PC-9 (cell line): ENCODE measurements at places on chromosomes 16 and 17. TPM values are rescaled to one million over a fixed set of nuclear protein-coding genes. Genes with fewer than 3 reads are reported as not detected.

DNA sequence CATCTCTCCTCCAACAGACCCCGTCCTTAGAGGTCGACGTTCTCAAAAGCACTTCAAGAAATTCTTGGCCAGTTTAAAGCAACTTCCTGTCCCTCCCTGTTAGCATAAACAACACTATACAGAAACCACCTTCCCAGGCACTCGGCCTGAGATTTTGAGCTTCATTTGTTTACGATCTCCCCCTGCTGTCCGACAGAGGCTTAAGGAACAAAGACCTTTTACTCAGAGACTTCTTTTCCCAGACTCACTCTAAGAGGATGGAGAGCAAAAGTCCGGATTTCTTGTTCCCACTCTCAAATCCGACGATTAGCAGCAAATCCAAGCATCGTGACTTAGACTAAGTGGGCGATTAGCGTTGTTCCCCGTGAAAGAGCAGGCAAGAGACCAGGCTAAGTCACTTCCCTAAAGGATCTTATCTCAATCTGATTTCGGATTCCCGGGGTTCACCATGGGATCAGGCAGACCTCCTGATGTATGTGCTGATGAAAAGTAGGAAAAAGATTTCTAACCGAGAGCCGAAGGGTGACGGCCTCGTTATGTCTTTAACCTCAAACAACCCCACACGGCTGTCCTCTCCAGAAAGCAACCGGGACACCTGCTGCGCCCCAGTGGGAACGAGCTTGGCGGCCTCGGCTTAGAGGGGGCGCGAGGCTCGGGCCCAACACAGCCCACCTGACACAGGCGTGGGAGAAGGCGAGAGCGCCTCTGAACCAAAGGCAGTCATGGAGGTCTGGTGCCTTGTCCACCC is 598 bp downstream of the INPP5K start:
- peak; percentile 72 for DNase-seq

The CACNG3 gene
- total RNA-seq, result not detected in 2 replicates

DNA sequence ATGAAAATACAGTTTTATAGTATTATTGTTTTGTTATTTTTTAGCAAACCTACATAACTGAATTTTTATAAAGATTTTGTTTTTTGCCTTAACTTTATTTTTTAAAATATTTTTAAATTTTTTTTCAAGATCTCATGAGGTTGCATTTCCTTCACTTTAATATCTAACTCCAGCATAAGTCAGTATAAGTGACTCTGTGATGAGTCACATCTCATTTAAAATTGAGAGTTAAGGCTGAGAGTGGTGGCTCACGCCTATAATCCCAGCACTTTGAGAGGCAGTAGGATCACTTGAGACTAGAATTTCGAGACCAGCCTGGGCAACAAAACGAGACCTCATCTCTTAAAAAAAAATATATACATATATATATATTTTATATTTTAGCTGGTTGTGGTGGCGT is 44.0 kb downstream of the NLK start:
- no peak for DNase-seq

GRCh38 chr17:63487014-63487339 is 10.1 kb downstream of the ACE start:
- DNase-seq, result no peak

- DNase-seq, result no peak
Measured at GRCh38 chr16:89485701-89486246, 4.6 kb downstream of the ANKRD11 start.

DNA sequence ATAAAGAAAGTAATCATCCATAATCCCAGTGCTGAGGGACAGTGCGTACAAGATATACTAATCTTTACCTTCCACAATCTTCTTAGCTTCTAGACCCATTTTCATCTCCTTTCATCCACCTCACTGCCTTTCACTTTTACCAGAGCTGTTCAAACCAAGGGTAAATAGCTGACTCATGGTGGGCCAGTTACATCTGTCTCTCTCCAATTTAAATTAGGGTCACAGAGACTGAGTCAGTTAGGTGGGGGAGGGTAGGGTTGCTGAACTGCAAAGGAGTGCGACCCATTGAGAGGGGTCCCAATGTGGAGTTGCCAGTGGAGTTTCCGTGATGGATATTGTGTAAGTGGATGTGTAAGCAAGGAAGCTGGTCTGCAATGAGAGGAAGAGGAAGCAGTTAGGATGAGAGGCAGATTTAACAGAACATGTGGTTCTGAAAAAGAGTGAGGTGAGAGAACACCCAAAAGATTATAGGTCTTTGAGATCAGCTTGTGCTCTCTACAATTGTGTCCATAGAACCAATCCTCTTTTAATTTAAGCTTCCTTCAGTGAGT is 83.5 kb downstream of the GP2 start:
- no peak for DNase-seq

The TSPOAP1 gene
- total RNA-seq, result 0.15 and 0.18 TPM in 2 replicates

- no peak for DNase-seq
Measured at GRCh38 chr16:46720619-46721018, 27.5 kb downstream of the MYLK3 start.

DNA sequence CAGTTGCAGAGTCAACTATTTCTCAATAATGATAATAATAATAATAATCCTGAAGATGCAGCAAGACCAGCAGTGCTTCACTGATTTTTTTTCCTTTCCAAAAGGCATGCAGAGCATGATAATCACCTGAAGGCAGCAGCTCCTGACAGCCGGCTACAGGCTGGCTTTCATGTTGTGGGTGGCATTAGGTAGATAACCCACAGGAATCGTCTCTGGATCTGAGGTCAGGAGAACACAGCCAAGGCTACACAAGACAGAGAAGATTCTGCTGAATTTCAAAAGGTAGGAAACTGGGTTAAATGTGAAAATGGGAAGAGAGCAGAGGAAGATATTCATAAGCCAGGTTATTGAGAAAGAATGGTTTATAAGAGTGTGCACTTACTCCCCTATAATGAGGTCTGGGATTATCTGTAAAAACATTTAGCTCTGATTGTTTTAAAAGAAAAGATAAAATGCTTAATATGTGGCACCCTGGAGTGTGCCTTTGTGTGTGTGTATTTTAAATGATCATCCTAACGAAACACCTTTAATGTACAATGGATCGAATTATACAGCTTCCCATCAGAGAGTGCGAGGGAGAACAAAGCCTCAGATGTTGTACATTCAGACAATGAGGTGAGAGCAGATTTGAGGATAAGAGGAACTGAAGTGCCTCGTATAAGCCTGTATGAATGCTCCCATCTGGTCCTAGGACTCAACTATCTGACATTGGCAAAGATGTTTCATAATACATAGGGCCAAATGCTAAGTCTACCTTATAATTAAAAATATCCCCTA is 273.1 kb downstream of the PHKB start:
- DNase-seq, result no peak

DNA sequence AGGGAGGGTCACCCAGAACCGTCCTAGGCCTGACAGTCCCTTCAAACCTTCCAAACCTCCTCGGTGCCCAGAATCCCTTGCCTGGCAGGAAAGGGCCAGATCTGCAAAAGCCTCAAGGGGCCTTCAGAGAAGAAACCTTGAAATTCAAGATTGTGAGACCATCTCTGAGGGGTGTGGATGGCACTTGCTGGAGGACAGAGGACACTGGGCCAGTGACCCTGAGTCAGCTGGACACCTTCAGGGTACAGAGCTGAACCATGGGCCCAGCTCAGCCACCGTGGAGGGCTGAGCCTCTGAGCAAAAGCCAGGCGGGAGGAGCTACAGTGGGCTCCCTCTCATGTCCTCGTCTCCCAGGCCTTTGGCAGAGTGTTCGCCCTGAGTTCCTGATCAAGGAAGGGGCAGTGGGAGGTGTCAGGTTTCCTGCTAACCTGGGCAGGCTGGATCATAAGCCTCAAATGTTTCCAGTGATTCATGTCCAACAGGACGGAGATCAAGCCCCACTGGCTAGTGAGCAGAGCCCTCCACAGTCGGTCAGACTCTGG is 3.0 kb downstream of the PDILT start:
- DNase-seq, result no peak

DNA sequence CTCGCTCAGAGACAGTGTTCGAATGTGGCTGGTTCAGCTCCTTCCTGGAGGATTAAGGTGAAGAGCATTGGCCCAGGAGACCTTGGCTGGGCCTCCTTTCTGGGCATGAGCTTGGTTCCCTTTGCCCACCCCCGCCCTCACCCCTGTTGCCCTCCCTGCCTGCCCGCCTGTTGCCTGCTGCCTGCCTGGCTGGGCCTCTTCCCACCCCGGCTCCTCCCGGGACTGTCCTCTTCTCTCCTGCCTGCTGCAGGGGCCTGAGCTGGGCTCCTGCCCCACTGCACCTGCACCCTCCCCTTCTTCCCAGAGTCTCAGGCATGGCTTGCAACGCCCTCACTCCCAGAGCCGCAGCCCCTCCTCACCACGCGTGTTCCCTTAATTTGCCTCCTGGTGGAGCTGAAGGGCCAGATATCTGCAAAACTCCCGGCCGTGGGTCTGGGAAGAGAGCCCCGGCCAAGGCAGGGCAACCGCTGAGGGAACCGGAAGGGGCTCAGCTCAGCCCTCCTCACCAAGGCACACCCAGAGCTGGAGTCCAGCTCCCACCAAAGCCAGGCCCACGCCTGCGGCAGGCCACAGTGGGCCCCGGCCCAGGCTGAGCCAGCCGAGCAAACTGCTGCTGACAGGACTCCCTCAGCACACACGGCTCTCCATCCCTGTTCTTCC is 31.2 kb downstream of the MNT start:
- DNase-seq, result no peak

DNA sequence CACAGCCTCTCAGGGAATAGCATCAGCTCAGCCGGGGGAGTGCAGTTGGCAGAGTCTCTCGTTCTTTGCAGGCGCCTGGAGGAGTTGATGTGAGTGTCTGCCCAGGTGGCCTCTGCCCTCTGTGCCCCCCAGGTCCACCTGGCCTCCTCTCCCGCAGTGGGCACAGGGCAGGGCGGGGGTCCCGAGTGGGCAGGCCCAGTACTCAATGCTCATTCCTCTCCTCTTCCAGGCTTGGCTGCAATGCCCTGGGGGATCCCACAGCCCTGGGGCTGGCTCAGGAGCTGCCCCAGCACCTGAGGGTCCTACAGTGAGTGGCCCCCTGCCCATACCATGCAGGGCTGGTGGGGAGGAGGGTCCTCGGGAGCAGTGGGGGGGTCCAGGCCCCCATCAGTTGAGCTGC is 14.7 kb upstream of the CPNE2 start:
- DNase-seq, result no peak

The ABCA9 gene
- not detected in 2 replicates for total RNA-seq

The HAGHL gene
- 31.0 and 57.6 TPM in 2 replicates for total RNA-seq

GRCh38 chr17:72457712-72458111 is 336.9 kb downstream of the SOX9 start:
- peak; percentile 19 for DNase-seq

DNA sequence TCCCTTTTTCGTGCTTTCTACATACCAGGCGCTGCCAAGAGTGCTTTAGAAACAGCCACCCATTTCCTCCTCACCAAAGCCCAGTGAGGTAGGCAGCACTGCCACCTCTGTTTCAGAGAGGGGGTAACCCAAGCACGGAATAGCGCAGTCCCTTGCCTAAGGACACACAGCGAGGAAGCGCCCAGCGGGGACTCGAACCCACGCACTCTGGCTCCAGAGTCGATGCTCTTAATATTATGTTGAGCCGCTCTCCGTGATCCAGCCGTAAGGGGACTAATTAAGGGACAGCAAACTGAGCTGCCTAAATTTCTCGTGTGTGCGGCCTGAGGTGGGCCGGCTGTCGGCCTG is 497 bp downstream of the CES1 start:
- DNase-seq, result no peak

DNA sequence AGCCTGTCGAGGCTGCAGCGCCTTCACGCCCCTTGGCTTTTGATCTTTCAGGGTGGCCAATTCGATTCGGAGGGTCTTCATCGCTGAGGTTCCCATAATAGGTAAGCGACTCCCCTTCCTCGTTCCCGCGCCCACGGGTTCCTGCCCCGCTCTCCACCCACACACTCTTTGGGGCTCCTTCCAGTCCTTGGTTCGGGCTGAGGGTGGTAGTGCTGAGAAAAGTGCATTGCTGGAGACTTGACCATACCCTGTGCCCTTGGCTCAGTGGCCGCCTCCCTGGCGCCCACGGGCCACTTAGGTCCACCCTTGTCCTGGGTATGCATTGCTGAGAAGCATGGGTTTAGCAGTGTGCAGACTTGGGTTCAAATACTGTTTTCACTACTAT is 491 bp downstream of the POLR2C start:
- DNase-seq, result no peak

The OTOA gene
- total RNA-seq, result not detected in 2 replicates

DNA sequence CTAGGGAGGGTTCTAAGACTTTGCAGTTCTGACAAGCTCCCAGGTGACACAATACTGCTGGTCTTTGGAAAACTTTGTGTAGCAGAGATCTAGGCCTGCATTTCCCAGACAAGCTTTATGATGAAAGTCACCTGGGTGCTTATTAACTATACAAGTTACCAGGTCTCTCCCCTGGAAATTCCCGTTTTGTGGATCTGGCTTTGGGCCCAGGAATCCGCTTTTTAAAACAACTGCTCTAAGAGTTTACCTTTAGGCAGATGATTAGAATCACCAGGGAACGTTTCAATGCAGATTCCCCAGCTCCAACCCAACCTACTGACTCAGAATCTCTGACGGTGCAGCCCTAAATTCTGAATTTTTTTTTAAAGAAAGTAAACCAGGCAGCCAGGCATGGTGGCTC is 36.3 kb downstream of the MYH3 start:
- no peak for DNase-seq

- no peak for DNase-seq
Measured at GRCh38 chr16:64858076-64858475, 263.8 kb downstream of the CDH11 start.

The AGRP gene
- not detected in 2 replicates for total RNA-seq

DNA sequence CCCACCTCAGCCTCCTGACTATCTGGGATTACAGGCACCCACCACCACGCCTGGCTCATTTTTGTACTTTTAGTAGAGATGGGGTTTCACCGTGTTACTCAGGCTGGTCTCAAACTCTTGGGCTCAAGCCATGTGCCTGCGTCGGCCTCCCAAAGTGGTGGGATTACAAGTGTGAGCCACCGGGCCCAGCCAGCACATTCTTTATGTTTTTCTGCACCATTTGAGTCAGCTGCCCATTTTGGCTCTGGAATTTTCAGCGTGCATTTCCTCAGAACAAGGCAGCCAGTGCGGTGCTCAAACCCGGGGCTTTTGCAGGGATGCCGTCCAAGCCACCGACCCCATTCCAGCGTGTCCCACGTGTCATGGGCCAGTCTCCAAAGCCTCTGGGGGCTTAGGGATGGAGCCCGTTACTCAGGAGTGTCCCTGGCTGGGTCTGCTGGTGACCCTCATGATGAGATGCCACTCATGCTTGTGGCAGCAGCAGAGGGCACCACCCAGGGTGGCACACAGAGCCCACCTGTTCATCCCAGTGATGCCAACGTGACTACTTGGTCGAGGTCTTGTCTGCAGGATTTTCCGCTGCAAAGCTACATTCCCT is 3.7 kb upstream of the RAB40C start:
- DNase-seq, result no peak

The TPSB2 gene
- total RNA-seq, result not detected in 2 replicates

The STH gene
- not detected in 2 replicates for total RNA-seq

The KRTAP4-5 gene
- not detected in 2 replicates for total RNA-seq

The MT4 gene
- total RNA-seq, result not detected in 2 replicates
